ENCODE measurements at places on chromosomes 4 and X.

- no peak for DNase-seq
These were observed 61.1 kb upstream of the STS start for GRCh38 chrX:7086384-7086783.

GRCh38 chr4:48812866-48813265 lies 18.0 kb upstream of the OCIAD1 start:
- no peak for DNase-seq

- no peak for DNase-seq
These were observed 67.9 kb downstream of the FAM114A1 start for GRCh38 chr4:38935391-38936073.

- no peak for DNase-seq
These were observed 408.5 kb downstream of the GLUD2 start for GRCh38 chrX:121455890-121456289.

- DNase-seq, result no peak
These were observed 80.7 kb downstream of the SYNPO2 start for GRCh38 chr4:118969359-118969758.

- DNase-seq, result no peak
These were observed 29.7 kb downstream of the PDS5A start for GRCh38 chr4:39947963-39948362.

DNA sequence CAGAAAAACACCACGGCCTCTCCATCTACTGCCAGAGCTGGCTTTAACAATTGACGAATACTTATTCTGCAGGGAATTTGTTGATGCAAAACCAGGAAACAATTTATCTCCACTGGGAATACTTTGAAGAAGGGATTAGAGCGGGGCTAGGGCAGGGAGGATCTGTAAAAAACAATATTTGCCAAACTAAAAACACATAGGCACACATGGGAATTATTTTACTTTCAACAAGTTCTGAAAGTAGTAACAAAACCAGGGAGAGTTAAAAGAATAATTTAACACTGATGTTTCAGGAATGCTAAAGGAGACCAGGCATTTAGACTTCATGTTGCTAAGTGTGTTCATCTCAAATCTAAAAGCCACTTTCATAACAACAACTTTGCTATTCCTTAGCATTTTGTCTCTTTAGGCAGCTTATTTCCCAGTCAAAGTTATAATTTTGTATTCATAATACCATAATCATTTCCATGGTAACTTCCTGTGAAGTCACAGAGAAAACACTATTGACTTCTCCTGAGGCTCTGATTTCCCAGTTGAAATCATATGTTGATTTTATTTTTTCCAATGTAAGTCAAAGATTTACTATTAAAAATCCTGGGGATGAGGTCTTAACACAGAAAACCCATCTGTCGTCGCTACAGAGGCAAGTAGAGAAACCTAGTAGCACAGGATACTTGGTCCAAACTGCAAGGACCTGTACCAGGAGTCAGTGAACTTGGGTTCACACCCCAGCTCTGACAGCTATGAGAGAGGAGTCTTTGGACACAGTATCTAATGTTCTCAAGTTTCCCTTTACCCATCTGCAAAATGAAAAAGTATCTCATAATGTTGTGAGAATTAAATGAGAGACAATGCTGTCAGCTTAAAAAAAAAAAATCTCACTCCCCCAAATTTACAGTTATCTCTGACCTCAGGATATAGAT lies 69.3 kb downstream of the SH3RF1 start:
- DNase-seq, result no peak

DNA sequence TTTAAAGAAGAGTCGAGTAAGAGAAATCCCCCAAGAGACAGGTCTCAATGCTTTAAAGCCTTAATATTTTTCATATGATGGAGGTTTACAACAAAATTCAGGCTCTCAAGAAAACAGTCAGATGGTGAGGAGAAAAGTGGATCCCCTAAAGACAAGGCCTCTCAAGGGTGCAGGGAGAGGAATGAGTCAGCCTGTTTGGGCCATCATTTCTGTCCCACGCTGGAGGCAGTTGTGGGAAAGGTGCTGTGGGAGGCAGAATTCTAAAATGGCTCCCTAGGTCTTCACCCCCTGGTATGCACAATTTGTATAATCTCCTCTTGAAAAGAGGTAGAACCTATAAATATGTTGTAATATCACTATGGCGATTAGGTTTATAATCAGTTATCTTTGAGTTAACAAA lies 4.6 kb upstream of the TIFA start:
- no peak for DNase-seq

GRCh38 chrX:22047468-22047867 lies 15.3 kb downstream of the PHEX start:
- DNase-seq, result no peak

- DNase-seq, result no peak
These were observed 271.6 kb downstream of the TLL1 start for GRCh38 chr4:166144607-166145006.

All from right forelimb (tissue), 1 donor.